ENCODE measurements at places on chromosomes 7 and 10. TPM values are rescaled to one million over a fixed set of nuclear protein-coding genes. Genes with fewer than 3 reads are reported as not detected.

DNA sequence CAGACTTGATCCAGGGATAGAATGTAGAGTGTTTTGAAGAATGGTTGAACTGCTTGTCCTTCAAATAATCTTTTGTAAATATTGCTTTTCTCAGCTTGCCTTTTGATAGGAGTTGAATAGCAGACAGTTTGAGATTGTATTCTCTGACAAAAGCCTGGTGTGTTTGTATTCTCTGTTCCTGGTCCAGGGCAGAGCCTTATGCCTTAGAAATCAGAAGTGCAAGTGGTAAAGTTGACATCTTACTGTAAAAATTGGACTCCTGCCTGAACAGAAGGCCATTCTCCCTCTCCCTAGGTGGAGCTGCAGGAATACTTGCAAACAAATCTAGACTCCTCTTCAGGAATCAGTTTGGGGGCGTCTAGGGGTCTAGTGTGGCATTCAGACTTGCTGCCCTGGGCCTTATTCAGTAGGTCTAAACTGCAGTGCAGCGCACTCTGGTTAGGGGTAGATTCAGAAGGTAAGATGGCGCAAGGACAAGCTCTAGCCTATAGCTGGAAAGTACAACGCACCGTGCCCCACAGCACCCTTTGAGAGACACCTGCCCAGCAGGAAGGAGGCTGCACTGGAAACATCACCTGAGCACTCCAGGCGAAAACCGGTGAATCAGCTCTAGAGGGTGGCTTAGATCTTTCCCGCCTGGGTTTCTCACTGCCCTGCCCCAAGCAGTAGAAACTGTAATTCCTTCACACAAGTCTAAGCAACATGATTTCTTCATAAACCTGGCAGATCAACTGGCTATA is 608.5 kb upstream of the GALNT17 start:
- DNase-seq, result no peak
- H3K4me3 ChIP-seq, result no peak overlapping the region
- H3K27me3 ChIP-seq, result no peaks in the 10 kb centered on the region
- H3K27ac ChIP-seq, result no peak overlapping the region
- H3K4me1 ChIP-seq, result no peaks in the 10 kb centered on the region

DNA sequence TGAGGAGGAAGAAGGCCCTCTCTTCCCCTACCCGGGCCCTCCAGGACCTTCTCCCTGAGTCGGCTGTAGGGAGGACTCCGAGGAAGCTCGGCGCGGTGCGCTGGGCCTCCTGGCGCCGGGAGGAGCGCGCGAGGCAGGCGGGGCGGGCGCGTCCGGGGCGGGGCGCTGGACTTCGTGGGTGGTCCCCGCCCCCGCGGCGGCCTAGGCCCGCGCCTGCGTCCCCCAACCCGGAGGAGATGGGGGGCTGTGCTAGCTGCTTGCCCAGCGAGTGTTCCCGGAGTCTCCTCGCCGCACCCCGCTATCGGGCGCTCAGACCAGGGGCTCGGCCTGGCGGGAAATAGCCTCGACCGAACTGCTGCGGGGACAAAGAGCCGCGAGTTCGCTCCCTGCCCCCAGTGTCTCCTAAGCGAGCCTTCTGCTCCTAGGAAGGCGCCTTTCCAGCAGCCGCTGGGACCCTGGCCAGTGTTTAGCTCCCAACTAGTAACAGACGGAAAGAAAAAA is 19.2 kb upstream of the SMO start:
- peak; percentile 28 for DNase-seq
- H3K36me3 ChIP-seq, result peaks cover 12% of the 10 kb centered on the region
- H3K4me3 ChIP-seq, result peak overlapping the region; percentile 79
- no peak overlapping the region for H3K27ac ChIP-seq

DNA sequence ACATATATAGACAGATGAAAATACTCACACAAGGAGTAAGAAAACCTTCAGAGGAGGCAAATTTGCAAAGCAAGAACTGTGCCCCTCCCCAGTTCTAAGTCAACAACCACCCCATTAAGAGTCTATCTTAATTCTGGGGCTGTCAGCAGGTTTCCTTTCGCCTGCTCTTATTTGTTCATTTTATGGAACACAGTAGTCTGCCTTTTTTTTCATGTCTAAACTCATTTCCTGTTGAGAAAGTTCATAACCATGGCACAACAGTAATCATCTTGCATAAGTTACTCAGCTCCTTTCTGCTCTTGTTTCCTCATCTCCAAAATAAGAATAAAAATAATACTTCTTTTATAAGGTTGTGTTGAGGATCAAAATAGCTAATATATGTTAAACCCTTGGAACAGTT is 25.8 kb upstream of the AMPH start:
- DNase-seq, result no peak
- H3K36me3 ChIP-seq, result no peaks in the 10 kb centered on the region
- no peak overlapping the region for H3K27ac ChIP-seq
- H3K27me3 ChIP-seq, result peaks cover 5% of the 10 kb centered on the region

DNA sequence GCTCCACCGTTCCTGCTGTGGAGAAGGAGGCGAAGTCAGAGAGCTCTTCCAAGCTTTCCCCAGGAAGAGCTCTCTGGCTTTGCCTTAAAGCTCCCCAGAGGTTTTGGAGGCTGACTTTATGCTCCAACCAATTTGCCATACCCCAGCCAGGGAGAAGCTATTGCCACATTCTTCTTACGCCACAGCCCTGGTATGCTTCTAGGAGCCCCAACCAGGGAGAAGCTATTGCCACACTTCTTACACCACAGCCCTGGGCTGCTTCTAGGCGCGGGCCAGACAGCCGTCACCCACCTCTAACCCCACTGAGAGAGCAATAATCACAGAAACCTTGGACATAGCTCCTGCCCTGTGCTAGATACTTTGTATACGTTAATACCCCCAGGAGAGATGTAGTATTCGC is 951 bp downstream of the ELOVL3 start:
- peaks cover 25% of the 10 kb centered on the region for H3K4me1 ChIP-seq
- H3K27me3 ChIP-seq, result peaks cover 16% of the 10 kb centered on the region
- H3K27ac ChIP-seq, result no peak overlapping the region
- no peaks in the 10 kb centered on the region for H3K36me3 ChIP-seq

DNA sequence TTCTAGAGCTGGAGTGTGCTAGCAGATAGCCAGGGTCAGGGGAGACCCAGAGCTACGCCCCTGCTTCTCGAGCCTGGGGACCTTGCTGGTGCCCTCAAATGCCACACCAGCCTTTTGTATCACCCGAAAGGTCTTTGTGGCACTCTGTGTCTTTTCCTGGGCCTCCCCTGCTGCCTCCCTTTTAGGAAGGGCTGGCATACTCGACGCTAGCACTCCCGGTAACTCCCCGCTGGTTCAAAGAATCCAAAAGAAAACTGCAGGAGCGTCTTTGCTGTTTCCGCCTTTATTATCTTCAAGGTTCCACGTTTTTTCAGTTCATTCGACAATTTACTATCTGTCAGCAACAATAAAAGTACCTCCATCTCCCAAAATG is 36.3 kb downstream of the CTBP2 start:
- DNase-seq, result no peak
- peaks cover 4% of the 10 kb centered on the region for H3K36me3 ChIP-seq

GRCh38 chr10:44161184-44161583 is 223.7 kb downstream of the CXCL12 start:
- no peak overlapping the region for H3K4me3 ChIP-seq
- no peak for DNase-seq
- H3K36me3 ChIP-seq, result no peaks in the 10 kb centered on the region
- H3K27me3 ChIP-seq, result peaks cover 9% of the 10 kb centered on the region

GRCh38 chr7:81301815-81302214 is 383.0 kb upstream of the SEMA3C start:
- no peaks in the 10 kb centered on the region for H3K4me1 ChIP-seq
- H3K4me3 ChIP-seq, result no peak overlapping the region
- DNase-seq, result no peak
- H3K36me3 ChIP-seq, result no peaks in the 10 kb centered on the region
- peaks cover 2% of the 10 kb centered on the region for H3K27me3 ChIP-seq

- H3K27me3 ChIP-seq, result peaks cover 2% of the 10 kb centered on the region
- no peak for DNase-seq
- H3K4me1 ChIP-seq, result no peaks in the 10 kb centered on the region
- no peaks in the 10 kb centered on the region for H3K36me3 ChIP-seq
- no peak overlapping the region for H3K27ac ChIP-seq
These were observed 48.7 kb upstream of the MAGI2 start for GRCh38 chr7:79502151-79502550.

DNA sequence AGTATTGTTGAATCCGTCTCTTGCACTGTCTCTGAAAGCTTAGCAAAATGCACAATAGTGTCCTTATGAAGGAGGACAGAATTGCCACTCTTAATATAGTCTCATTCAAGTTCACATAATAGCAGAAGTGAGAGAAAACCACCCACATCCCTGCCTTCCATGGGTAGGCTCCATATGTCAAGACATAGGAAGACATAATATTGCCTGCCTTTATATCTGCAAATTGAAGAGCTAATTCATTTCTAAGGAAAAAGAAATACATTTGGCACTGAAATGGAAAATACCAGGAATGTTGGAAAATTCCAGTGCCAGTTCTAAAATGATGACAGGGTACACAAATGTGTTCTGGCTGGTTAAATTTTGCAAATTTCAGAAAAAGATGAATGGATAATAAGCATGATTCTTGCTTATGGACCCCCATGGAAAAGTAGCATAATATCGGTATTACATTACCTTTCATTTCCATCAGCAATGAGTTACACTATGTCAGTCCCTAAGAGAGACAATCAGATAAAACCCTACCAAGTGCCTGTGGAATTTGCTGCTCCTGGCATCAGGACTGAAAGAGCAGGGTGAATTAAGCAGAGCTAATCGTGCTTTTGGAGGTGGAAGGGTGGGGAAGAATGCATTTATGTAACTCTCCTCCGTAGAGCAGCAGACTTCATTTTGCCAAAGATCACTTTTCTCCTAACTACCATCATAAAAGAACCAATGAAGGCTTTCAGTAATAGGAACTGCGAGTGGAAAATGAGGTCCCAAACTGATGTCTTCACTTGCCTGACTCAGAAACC is 312.6 kb downstream of the FGFR2 start:
- H3K4me1 ChIP-seq, result no peaks in the 10 kb centered on the region
- H3K4me3 ChIP-seq, result no peak overlapping the region
- H3K27me3 ChIP-seq, result peaks cover 3% of the 10 kb centered on the region
- no peaks in the 10 kb centered on the region for H3K36me3 ChIP-seq
- no peak for DNase-seq

- peaks cover 43% of the 10 kb centered on the region for H3K4me1 ChIP-seq
- no peaks in the 10 kb centered on the region for H3K36me3 ChIP-seq
- H3K4me3 ChIP-seq, result peak overlapping the region; percentile 79
- DNase-seq, result no peak
- peaks cover 49% of the 10 kb centered on the region for H3K27me3 ChIP-seq
These were observed 7.2 kb downstream of the HOXA13 start for GRCh38 chr7:27192546-27193334.

- H3K27me3 ChIP-seq, result no peaks in the 10 kb centered on the region
- no peaks in the 10 kb centered on the region for H3K4me1 ChIP-seq
- H3K36me3 ChIP-seq, result no peaks in the 10 kb centered on the region
These were observed 637.2 kb downstream of the POM121L12 start for GRCh38 chr7:53672681-53673080.

- H3K4me1 ChIP-seq, result peaks cover 83% of the 10 kb centered on the region
- H3K27ac ChIP-seq, result peak overlapping the region; percentile 99
- DNase-seq, result no peak
These were observed 25.2 kb downstream of the DNAJB12 start for GRCh38 chr10:72329290-72330068.

DNA sequence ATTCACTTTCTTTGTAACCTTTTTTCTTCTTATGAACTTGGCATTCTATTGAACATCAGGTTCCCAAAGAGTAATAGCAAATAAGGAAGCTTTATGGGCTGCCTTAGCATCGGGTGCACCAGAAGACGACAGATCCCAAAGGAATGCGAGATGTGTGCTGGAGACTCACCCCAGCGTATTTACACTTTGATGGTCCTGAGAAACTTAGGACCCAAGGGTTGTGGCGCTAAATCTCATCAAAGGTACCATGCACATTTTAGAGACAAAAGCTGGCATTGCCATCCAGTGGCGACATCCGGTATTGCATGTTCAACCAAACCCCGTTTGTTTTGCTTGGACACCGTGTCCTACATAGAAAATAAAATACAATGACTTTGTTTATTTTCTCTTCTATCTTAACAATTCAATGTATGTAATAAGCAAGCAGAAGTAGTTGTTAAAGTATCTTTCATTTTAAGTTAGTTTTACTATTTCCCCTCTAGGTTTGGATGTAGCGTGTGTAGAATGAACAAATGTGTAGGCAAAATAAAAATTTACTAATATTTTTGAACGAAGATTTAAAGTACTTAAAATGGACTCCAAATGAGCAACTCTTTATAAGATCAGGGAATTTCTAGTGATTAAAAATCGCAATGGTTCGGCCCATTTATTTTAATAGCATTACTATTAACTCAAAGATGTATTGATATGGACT is 1154.8 kb downstream of the GATA3 start:
- no peak overlapping the region for H3K27ac ChIP-seq
- peaks cover 5% of the 10 kb centered on the region for H3K27me3 ChIP-seq
- no peak overlapping the region for H3K4me3 ChIP-seq
- H3K4me1 ChIP-seq, result no peaks in the 10 kb centered on the region
- peak; percentile 49 for DNase-seq

GRCh38 chr7:27840760-27841364 is 100.9 kb downstream of the TAX1BP1 start:
- peaks cover 3% of the 10 kb centered on the region for H3K27me3 ChIP-seq
- peaks cover 26% of the 10 kb centered on the region for H3K36me3 ChIP-seq
- no peak for DNase-seq
- no peak overlapping the region for H3K4me3 ChIP-seq

DNA sequence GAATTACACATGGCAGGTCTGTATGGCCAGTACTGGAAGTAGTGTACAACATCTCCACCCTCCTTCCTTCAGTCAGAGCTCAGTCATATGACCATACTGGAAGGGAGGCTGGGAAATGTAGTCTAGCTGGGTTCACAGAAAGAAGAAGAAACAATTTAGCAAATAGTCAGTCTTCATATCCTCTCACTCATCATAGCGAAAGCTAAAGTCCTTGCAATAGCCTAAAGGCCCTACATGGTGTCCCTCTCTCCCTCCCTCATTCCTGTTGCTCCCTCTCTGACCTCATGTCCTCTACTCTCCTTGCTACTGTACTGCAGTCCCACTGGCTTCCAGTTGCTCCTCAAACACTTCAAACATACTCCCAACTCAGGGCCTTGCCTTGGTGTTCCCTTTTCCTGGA is 4.3 kb upstream of the CALU start:
- no peaks in the 10 kb centered on the region for H3K36me3 ChIP-seq
- peaks cover 11% of the 10 kb centered on the region for H3K4me1 ChIP-seq
- no peak overlapping the region for H3K4me3 ChIP-seq

Gene C10orf53
- not detected for polyA plus RNA-seq

Gene ANKRD30A
- polyA plus RNA-seq, result not detected

Gene FXYD4
- not detected for polyA plus RNA-seq

Gene VPS50
- 17.5 TPM for polyA plus RNA-seq

Gene ASIC3
- polyA plus RNA-seq, result not detected

Gene ERVW-1
- polyA plus RNA-seq, result not detected

Gene INMT
- polyA plus RNA-seq, result not detected

Gene PPP1R9A
- polyA plus RNA-seq, result 12.2 TPM

Gene LMBR1
- 34.3 TPM for polyA plus RNA-seq

Gene ARL3
- 2.6 TPM for polyA plus RNA-seq

Gene HOXA13
- polyA plus RNA-seq, result not detected

Gene PRSS2
- not detected for polyA plus RNA-seq

Gene CARD11
- 3.3 TPM for polyA plus RNA-seq
